Spleen (tissue), 13 donors: ENCODE measurements at places on chromosomes 5 and 9. TPM values are rescaled to one million over a fixed set of nuclear protein-coding genes. Genes with fewer than 3 reads are reported as not detected.

Gene BHMT2
- total RNA-seq: 0.46 TPM

Gene TMEM215
- not detected for total RNA-seq

- DNase-seq: no peak
Measured at GRCh38 chr9:10242255-10242654, 370.5 kb downstream of the PTPRD start.

- no peak for DNase-seq
Measured at GRCh38 chr9:104092192-104092591, 1.9 kb upstream of the SMC2 start.

DNA sequence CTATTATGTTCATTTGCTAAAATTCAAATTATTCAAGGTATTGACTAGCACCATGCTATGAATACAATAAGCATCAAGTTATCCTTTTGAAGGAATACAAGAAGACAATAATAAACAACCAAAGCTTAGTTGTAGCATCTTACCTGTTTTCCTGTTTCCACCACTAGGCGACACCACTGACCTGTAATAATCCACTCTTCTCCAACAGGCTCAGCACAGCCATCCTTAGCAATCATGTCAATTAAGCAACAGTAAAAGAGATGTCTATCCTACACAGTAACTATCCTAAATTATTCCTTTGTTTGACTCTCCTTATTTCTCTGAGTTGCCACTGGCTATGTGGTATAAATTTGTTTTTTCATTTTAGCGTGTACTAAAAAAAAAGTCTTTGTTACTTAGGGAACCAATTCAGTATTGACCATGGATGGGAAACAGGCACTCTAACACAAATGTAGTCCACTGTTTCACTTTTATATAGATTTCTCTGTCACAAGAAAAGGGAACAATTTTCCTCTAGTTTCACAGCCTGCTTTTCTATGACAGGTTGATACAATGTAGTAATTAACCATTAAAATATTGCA, 46.2 kb downstream of the PCA3 start:
- no peak for DNase-seq

GRCh38 chr9:129938291-129938979, 103.2 kb downstream of the USP20 start:
- DNase-seq: no peak

GRCh38 chr9:22354699-22355384, 91.8 kb upstream of the DMRTA1 start:
- no peak for DNase-seq

- DNase-seq: no peak
Measured at GRCh38 chr5:141488591-141489561, at the start of gene PCDHGC5. PCDHGC5 (plus strand) TSS chr5:141489081; CDS start chr5:141489241, 160 bp downstream.

- DNase-seq: no peak
Measured at GRCh38 chr5:82010696-82011095, 38.9 kb downstream of the ATG10 start.

GRCh38 chr5:137533963-137534362, 34.8 kb upstream of the SPOCK1 start:
- DNase-seq: no peak

GRCh38 chr5:151259931-151260330, 6.9 kb downstream of the GM2A start:
- DNase-seq: no peak

- DNase-seq: no peak
Measured at GRCh38 chr9:123063177-123063598, 29.7 kb downstream of the GPR21 start.

DNA sequence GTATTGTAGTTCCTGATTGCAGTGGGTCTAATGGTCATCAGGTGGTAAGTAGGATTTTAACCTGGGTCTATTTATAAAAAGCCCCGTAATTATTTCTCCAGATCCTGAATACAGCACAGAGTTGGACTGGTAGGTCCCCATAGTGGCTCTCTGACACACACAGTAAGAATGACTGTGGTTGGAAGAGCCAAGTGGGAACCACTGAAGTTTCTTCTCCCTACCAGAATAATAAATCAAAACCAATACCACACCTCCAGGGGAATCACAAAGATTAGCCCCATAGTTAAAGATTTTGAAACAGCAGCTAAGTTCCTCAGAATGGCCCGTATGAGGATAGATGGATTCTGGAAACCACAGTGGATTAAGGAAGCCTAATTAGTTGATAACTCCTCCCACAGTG, 68.4 kb upstream of the ZFR start:
- DNase-seq: no peak

- DNase-seq: no peak
Measured at GRCh38 chr5:6183391-6184390, 194.7 kb downstream of the MED10 start.

DNA sequence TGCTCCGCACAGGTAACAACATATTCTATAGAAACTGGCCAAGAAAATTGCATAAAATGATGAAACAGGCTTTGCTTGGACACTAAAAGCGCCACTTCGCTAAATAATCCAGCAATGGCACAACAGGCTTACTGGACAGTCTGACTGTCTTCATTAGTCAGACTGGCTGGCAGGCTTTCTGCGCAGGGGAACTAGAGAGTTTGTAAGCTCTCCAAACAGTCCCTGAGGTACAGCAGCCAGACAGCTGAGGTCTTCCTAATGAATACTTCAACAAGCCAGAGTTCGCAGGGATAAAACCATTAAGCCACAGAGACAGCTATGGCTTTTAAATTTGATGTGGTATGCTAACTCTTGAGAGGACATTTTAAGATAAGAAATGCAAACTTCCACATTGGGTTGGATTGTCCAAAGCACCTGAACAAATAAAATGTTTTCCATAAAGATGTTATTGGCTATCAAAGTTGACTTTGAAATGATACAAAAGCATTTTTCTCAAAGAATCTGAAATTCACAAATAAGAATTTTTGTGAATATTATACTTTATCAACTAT, 20.7 kb downstream of the PLK2 start:
- no peak for DNase-seq

DNA sequence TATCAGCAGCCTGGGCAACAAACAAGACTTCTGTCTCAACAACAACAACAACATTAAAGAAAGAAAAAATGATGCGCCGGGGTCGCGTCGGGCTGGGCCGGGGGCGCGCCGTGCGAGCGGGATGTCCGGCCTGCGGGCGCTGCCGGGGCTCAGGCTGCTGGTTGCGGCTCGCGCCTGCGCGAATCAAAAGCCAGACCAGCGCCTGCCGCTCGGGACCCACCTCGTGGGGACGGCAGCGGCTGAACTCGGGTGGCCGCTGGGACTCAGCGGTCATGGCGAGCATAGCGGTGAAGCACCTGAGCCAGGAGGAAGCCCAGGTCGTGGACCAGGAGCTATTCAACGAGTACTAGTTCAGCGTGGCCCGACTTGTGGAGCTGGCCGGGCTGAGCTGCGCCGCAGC, 11.9 kb upstream of the NHP2 start:
- no peak for DNase-seq

DNA sequence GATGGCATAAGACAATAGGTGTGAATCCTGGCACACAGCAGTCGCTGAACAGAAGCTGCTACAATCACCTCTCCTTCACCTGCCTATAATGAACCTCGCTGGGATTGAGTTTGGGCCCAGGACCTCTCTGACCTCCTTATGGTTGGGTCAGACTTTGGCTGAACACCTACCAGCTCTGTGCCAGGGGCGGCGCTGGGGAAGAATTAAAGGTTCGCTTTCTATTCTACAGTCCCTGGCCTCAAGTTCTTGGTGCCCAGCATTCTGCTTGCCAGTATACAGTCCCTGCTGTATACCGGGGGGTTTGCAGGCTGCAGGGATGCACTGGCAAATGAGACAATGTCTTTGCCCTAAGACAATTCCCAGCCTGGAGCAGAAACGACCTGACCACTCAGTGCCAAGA, 895 bp upstream of the STRBP start:
- no peak for DNase-seq

GRCh38 chr5:104344809-104345208, 782.2 kb upstream of the NUDT12 start:
- DNase-seq: no peak

GRCh38 chr9:76882686-76883085, 23.2 kb downstream of the PRUNE2 start:
- no peak for DNase-seq

GRCh38 chr5:78624992-78625391, 23.6 kb downstream of the LHFPL2 start:
- DNase-seq: no peak

GRCh38 chr9:78997296-78997695, 574.5 kb upstream of the TLE4 start:
- DNase-seq: no peak

- DNase-seq: no peak
Measured at GRCh38 chr5:139181835-139182452, 16.2 kb downstream of the SIL1 start.
